ENCODE measurements at places on chromosomes 6 and 20.

GRCh38 chr20:3796477-3797225 is 541 bp downstream of the CDC25B start:
- DNase-seq: no peak

GRCh38 chr6:13457577-13457976 is 29.8 kb downstream of the GFOD1 start:
- no peak for DNase-seq

- no peak for DNase-seq
These were observed 1.3 kb downstream of the BTBD3 start for GRCh38 chr20:11918981-11919380.

DNA sequence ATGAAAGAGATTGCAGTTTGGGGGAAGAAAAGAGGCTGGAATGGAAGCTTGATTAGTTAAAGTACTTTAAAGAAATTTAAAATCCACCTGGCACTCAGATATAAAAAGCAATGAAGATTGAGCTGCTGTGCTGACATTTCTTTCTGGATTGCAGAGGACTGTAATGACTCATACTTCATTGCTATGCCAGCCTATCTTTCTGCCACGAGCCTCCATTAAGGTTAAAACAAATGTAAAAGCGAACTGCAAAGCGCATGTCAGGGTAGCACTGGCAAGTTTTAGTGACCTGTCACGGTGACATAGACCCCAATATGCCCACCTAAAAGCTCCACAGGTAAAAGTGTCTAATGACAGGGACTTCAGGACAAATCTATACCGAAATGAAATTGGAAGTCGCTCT is 449.6 kb downstream of the C6orf118 start:
- no peak for DNase-seq

GRCh38 chr6:109772883-109773431 is 81.9 kb downstream of the FIG4 start:
- DNase-seq: peak; percentile 91

- peak; percentile 22 for DNase-seq
These were observed 78.3 kb upstream of the CHD6 start for GRCh38 chr20:41696428-41696827.

DNA sequence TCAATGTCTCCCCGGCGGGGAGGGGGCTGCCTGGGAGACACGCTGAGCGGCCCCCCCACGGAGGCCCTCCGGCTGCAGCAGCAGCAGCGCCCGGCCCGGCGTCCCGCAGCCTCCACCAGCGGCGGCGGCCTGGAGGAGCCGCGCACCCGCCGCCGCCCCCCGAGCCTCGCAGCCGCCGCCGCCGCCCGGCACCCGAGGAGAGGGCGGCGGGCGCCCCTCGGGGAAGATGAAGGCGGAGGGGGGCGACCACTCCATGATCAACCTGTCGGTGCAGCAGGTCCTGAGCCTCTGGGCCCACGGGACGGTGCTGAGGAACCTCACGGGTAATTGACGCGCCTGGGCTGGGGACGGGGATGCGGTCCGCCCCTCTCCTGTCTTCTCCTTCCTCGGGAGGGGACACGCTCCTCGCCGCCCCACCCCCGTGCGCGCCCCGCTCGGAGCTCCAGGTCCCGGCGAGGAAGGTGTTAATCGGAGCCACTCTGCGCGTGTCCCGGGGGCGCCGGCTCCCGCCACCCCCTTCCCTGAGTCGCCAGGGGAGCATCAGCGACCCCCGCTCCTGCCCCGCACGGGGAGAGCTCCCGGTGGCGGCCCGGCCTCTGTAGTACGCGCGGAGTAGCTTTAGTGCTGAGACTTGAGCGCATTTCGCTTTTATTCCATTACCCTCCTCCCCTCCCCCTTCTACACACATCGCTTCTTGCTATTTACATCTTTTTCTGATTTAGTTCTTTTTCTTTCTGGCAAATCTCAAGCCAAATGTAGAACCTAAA is 686 bp downstream of the TMEM170B start:
- peak; percentile 13 for DNase-seq

- DNase-seq: peak; percentile 87
These were observed 19.2 kb downstream of the CAPN11 start for GRCh38 chr6:44177691-44178423.
